ENCODE measurements at places on chromosomes 11 and 22.
A peak's percentile ranks its signal among the peaks of the same experiment; 100 is the strongest.

- no peak for DNase-seq
Measured at GRCh38 chr11:1917523-1918435, 1.7 kb upstream of the TNNT3 start.

- no peak for DNase-seq
Measured at GRCh38 chr11:65378208-65378927, 4.1 kb downstream of the SLC25A45 start.

DNA sequence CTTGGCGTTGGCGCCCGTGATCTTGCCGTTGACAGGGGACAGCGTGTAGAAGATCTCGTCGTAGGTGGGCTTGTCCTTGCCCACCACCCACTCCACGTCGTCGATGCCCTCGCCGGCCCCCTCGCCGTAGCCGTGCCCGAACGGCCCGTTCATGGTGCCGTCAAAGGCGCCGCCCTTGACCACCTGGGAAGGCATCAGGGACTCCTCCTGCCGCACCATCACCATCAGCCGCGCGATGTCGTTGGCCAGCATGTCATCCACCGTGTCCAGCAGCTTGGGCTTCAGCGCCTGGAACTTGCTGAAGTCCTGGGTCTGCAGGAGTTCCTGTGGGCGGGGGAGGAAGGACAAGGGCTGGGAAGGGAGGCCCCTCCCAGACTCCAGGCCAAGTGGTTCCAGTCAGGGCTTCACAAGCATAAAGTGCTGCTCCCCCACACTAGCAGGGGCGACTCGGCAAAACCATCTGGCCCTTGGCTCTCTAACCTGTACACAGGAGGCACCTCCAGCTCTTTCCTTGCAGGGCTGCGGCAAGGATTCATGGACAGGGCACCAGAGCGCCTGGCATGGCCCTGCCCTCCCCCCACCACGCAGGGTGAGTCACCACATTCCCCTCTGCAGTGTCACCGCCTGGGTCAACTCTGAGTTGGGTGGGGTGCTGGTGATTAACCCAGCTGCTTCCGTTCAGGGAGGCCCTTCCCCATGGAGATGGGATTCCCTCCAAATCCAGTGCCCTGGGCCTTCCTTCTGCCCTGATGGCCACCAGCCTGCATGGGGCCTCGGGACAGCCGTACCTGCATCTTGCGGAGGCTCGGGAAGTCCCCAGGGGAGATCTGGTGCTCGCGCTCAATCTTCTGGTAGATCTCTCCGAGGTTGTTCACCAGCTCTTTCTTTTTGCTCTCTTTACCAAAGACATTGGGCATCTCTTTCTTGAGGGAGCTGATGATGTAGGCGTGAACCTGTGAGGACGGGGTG, 10.4 kb upstream of the CDC42BPG start:
- peak; percentile 95 for DNase-seq

GRCh38 chr11:97657852-97658251, 1268.0 kb downstream of the JRKL start:
- no peak for DNase-seq

GRCh38 chr11:86259730-86260129, 15.2 kb downstream of the EED start:
- DNase-seq, result no peak

DNA sequence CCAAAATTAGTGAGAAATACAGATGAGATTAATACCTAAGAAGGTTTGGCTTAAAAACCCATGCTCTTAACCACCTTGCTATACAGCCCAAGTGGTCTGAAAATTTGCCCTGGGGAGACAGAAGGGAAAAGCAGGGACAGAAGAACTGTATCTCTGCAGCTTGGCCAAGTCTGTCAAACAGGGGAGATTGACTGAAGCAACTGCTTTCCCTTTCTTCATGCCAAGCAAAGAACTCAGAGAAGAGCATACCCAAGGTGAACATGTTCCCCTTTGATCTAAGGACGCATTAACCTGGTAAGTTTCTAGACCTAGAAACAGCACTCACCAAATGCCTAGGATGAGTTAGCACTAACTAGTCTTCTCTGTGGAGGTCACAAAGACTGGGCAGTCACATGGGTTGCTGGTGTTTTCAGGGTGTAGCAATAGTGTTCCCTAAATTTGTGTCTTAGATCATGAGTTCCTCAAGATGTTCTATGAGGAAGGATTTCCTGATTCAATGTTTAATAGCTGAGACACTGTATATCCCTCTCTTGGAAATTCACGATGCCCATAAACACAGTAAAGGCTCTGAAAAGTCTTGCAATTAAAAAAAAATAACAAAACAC, 75.6 kb upstream of the GRAMD1B start:
- DNase-seq, result no peak

DNA sequence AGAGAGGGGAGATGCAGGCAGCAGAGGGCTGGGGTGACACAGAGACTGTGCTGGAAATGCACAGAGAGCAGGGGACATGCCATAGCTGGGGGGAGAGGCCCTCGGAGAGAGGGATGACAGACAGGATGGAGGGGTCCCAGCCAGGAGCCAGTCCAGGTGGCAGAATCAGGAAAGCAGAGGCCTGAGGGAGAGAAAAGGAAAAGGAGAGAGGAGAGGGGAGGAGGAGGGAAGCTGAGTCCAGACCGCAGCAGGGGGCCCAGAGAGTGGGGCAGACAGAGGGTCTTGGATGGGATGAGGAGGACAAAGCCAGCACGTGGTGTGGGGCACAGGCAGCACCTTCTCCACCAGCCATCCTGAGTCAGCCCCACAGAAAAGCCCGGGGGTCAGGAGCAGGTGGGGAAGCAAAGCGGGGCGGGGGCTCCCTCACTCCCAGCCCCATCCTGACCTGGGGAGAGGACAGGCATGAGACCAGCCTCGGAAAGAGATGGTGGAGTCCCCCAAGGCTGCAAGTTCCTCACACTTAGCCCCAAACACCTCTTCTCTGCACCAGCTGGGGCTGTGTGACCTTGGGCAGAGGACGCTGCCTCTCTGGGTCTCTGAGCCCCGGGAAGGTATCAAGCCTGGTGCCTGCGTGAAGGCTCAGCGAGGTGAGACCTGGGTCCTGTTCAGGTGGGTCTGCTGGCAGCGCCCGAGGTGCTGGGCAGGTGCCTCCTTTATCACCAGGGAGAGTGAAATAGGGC, 48.0 kb downstream of the IGLL1 start:
- DNase-seq, result no peak

DNA sequence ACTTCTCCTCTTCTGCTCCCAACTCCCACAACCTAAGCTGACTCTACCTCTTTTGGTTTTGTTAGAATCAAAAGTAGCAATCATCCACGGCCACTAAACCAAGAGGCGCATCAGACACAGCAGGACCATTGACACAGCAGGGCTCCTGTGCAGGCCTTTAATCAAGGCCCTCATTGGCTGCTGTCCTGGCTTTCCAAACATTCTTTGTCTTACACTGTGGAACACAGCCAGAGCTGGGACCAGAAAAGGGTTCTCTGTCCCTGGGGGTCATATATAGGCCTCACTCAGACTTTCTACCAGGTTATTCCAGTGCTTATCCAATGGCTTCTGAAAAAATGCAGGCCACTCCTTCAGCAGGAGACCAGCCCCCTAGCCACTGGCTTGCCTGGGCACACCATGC, 212.7 kb upstream of the NTM start:
- no peak for DNase-seq
